NCI-H446 treated with DMSO at 0.1 percent for 48 hours (cell line): ENCODE measurements at places on chromosomes 6 and 20.

DNA sequence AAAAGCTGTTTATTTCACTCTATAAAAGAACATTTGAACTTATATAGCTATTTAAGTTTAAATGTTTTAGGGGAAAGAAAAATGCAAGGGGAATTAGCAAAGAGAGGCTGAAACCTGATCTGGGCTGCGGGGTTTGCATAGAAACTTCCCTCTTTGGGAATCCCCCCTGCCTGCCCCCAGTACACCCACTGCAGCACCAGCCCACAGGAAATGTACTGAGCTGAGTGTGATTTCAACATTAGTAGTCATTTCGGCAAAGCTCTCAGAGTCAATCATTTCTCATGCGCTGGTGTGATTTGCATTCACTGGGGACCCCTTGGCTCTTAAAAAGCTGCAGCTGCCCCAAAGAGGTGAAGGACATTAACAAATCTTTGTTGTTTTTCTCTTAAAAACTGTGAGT lies 859.4 kb downstream of the MAFB start:
- DNase-seq, result no peak

DNA sequence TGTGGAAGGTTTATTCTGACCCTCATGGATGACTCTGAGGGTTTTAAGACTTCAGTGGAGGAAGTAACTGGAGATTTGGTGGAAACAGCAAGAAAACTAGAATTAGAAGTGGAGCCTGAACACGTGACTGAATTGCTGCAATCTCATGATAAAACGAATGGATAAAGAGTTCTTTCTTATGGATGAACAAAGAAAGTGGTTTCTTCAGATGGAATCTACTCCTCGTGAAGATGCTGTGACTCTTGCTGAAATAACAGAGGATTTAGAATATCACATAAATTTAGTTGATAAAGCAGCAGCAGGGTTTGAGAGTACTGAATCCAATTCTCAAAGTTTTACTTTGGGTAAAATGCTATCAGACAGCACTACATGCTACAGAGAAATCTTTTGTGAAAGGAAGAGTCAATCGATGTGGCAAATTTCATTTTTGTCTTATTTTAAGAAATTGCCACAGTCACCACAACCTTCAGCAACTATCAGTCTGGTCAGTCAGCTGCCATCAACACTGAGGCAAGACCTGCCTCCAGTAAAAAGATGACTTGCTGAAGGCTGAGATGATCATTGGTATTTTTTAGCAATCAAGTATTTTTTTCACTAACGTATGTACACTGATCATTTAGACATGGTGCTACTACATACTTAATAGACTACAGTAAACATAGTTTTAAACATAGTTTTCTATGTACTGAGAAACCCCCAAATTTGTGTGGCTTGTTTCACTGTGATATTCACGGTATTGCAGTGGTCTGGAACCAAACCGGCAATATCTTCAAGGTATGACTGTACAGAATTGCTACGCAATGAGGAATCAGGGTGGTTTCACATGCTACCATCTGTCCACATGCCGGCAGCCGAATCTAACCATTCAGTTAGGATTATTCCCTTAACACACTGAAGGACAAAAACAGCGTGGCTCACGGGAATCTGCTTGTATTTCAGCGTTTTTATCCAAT lies 149.0 kb downstream of the MYB start:
- no peak for DNase-seq

- DNase-seq, result no peak
Measured at GRCh38 chr6:138372711-138373463, 4.8 kb upstream of the SMIM28 start.

- DNase-seq, result no peak
Measured at GRCh38 chr20:62365814-62366369, 1.2 kb downstream of the LAMA5 start.

DNA sequence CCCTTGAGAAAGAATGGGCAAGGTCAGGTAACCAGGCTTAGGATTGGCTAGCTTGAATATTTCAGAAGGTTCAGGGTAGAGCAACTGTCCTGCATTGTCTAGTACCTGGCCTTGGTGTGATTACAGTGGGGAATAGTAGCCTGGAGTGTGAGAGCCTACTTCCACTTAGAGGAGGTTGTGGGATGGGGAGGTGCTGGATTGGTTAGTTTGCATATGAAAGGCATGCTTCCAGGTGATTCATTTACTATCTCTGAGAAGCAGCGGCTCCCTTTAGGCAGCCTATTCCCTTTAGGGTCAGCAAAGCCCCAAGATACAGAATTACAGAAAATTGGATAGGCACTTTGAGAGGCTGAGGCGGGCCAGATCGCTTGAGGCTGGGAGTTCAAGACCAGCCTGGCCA lies 25.0 kb upstream of the SCGN start:
- DNase-seq, result no peak

DNA sequence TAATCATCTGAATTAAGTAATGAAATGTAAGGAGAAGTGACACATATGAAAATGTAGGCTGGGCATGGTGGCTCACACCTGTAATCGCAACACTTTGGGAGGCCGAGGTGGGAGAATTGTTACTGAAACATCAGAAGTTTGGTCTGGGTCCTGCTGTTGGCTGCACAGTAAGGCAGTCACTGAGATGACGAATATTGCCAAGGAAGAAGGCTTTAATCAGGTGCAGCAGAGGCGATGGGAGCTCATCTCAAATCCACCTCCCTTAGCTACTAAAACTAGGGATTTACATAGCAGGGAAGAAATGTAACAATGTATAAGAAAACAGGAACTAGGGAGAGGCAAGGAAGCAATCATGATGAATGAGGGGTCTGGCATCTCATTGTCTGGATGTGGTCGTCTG lies 50.1 kb downstream of the RBM24 start:
- no peak for DNase-seq

DNA sequence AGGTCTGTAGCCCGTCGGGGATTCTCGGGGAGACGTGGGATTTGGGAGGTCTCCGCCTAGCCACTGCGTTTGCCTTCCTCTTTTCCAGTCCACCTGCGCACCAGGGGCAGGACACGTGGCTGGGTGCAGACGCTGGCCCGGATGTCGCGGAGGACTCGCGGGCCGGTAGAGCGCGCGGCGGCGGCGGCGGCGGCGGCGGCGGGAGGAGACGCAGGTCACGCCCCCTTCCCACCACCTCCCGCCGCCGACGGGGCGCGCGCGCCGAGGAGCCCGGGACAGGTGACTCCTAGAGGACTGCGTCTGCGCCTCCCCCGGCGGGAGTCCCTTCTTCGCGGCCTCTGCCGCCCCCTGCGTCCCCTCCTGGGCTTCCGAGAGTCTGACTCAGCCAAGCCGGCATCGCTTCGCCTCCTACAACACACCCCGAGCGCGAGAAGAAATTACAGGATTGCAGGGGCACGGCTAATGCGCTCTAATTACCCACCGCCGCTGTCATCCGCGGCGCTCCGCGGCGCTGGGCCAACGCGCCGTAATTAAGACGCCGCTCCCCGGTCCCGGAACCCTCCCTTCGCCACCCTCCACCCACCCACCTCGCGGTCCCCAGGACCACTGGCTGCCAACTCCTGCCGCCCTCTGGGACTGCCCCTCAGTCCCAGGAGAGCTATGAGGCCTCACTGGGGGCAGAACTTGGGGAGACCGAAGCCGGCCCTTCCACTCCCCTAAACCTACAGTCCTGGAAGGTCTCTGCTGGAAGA lies 124.5 kb downstream of the MRPL14 start:
- DNase-seq, result no peak

- no peak for DNase-seq
Measured at GRCh38 chr6:48139818-48140614, 29.0 kb upstream of the PTCHD4 start.

GRCh38 chr6:81638366-81638765 lies 114.1 kb downstream of the TENT5A start:
- no peak for DNase-seq

DNA sequence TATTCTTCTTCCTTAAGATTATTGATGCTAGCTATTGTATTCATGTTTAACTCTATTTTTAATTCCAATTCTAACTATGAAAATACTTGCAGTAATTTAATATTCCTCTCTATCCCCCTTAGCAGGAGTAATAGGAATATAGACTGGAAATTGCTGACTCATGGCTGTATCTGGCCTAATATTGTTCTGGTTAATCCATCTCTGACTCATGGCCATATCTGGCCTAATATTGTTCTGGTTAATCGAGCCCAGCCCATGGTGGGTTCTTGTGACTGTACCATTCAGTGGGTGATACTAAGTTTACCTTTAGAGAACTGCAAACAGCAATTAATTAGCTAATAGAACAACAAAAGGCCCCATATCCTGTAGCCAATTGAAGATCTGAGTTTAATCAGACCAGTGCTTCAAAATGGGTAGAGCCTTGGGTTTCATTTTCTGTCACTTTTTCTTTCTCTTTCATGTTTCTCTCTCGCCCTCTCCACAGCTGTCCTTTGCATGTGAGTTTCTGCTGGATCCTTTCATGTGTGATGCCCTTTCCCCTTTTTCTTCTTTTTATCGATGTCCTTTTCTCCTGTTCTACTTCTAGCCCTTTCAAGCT lies 50.6 kb downstream of the SLC22A3 start:
- DNase-seq, result no peak

DNA sequence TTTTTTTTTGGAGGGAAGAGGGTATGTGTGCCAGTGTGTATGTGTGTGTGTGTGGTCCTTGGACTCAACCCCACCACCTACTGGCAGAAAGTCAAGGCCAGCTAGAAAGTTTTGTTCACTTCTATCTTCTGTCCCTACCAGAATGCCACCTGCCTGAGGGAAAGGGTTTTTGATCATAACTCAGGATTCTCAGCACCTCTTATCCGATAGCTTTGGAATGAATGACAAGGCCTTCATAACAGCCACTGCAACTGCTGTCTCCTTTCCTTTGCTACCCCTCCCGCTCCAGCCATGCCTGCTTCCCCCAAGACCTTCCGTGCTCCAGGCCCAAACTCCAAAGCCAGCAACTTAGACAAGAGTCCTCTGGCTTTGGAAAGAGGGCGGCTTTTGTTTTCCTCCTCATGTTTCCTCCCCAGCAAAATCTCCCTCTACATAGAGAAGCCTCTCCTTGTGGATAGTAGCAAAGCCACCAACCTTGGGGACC lies 18.7 kb downstream of the BTN3A1 start:
- DNase-seq, result no peak

GRCh38 chr6:118945217-118945616 lies 10.3 kb upstream of the MCM9 start:
- no peak for DNase-seq

GRCh38 chr20:53149148-53149889 lies 177.2 kb downstream of the TSHZ2 start:
- DNase-seq, result no peak

GRCh38 chr6:34001706-34002621 lies 143.9 kb downstream of the GRM4 start:
- no peak for DNase-seq

- no peak for DNase-seq
Measured at GRCh38 chr6:158686791-158687381, 37.0 kb downstream of the SYTL3 start.

GRCh38 chr6:149488815-149489214 lies 4.0 kb upstream of the ZC3H12D start:
- DNase-seq, result no peak

- DNase-seq, result no peak
Measured at GRCh38 chr6:52317841-52318581, 33.5 kb upstream of the MCM3 start.

- DNase-seq, result no peak
Measured at GRCh38 chr20:37007898-37008649, 56.6 kb upstream of the SAMHD1 start.

- no peak for DNase-seq
Measured at GRCh38 chr6:18263418-18264218, 712 bp downstream of the DEK start.

GRCh38 chr6:157274471-157275226 lies 48.7 kb downstream of the TMEM242 start:
- peak; percentile 14 for DNase-seq

- DNase-seq, result no peak
Measured at GRCh38 chr6:29933955-29934354, 8.4 kb upstream of the HLA-A start.

DNA sequence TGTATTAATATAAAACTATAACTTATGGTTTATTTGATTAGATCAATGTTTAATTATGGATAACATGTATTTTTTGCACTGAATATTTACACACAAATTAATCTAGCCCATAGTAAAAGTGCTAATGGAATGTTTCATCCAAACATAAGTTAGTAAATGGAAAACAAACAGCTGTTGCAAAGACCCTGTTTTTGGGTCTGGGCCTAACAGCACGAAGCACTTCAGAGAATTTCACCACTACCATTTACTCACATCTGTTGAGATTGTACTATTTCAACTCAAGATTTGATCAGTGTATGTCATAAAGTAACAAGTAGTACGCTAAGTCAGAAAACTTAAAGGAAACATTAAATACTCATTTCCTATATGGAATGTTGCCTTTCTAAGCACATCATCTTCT lies 359.6 kb downstream of the LAMA2 start:
- DNase-seq, result no peak

GRCh38 chr6:167739721-167740475 lies 86.8 kb upstream of the AFDN start:
- no peak for DNase-seq

- DNase-seq, result no peak
Measured at GRCh38 chr6:30678964-30679726, 6.3 kb upstream of the DHX16 start.

DNA sequence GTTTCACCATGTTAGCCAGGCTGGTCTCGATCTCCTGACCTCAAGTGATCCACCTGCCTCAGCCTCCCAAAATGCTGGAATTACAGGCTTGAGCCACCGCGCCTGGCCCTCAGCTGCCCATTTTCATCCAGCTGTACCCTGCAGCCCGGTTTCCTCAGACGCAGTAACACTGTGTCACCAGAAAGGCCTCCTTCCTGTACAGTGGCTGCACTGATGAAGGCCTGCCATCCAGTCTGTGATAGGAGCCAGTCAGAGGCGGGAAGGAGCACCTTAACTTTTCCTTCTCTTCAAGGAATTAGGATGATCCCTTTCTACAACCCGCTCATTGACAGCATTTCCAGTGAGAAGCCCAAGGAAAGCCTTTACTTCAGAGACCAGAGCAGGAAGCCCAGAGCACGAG lies 75.9 kb downstream of the GFOD1 start:
- DNase-seq, result no peak

- no peak for DNase-seq
Measured at GRCh38 chr6:137218473-137218916, 690 bp downstream of the IFNGR1 start.

GRCh38 chr20:50196896-50197295 lies 6.3 kb downstream of the CEBPB start:
- DNase-seq, result no peak

GRCh38 chr6:163579111-163579879 lies 164.8 kb downstream of the QKI start:
- no peak for DNase-seq
